ENCODE measurements at places on chromosomes 11 and 22.

DNA sequence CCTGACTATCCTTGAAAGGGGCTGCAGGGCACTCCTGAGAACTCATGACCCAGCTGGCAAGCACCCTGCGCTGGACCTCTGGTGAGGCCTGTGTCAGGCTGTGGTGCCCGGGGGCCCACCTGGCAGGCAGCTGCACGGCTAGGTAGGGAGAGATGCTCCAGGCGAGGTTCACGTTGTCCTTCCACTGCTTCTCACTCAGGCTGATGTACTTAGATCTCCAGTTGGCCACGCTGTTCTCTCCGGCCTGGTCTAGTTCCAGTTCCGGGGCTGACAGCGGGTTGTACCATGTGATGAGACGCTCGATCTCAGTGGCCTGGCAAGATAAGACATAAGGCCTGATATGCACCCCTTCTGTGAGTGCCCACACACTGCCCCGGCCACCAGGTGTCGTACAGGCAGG, 44.7 kb upstream of the SERPIND1 start:
- no peak for DNase-seq

GRCh38 chr11:36631774-36632173, 33.7 kb upstream of the RAG2 start:
- no peak for DNase-seq

GRCh38 chr22:20904008-20904979, 12.9 kb upstream of the CRKL start:
- DNase-seq = peak; percentile 52

- DNase-seq = no peak
Measured at GRCh38 chr22:48475661-48476345, 1351.9 kb downstream of the BRD1 start.

DNA sequence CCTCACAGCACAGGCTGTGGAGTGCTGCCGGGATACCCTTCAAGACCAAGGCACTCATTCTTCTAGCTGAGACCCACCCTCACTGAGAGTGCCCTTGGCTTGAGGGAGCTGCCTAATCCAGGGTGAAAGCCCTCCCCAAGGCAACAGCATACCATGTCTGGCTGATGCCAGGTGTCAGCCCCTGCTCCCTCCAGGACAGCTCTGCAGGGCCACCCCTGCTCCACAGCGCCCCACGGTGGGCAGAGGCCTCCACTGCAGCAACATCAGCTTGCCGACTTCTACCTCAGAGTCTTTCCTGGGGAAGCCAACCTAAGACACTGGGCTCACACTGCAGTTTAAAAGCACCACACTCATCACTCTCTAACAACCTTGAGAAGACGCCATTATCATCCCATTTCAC, 29.0 kb downstream of the TTLL1 start:
- peak; percentile 28 for DNase-seq

DNA sequence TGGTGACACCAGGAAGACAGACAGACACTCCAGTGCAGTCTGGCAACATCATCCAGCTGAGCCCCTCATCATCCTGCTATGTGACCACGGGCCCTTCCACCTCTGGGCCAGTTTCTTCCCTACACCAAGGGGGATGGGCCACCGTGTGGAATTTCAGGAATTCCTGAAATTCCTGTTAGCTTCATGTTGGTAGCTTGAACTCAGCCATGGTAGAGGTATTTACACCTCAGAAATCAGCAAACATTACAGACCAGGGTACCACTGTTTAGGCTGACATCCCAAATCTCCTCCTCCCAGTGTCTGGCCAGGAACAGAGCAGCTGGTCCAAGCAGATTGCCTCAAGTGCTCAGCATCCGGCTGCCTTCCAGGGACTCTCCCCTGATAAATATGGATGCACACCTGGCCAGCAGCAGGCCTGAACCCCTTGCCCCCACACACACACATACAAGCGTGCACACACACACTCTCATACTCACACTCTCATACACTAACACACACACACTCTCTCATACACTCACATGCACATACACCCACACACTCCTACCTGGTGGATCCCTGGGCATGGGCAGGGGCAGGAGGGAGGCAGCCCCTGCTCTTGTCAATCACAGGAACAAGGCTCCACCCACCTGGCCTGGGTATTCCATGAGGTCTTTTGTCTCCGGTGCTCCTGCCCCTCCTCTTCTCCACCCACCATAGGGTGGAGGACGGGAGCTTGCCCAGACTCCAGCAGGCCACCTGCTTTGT, 85.2 kb downstream of the BUD13 start:
- no peak for DNase-seq

DNA sequence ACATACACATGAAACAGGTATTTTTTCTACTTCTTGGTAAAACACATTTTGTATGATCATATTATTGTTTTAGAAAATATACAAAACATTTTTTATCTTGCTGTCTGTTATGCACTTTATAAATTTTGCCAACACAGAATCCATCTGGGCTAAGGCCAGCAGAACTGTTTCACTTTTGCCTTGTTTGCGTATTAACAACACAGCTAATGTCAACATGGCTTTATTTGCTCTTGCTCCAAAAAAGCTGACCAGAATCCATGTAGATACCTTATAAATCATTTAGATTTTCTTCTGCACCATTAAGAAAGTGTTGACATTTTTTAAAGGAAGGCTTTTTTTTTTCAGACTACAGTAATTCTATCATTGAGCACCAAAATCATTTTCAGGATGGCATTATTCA, 58.1 kb upstream of the PGR start:
- no peak for DNase-seq

DNA sequence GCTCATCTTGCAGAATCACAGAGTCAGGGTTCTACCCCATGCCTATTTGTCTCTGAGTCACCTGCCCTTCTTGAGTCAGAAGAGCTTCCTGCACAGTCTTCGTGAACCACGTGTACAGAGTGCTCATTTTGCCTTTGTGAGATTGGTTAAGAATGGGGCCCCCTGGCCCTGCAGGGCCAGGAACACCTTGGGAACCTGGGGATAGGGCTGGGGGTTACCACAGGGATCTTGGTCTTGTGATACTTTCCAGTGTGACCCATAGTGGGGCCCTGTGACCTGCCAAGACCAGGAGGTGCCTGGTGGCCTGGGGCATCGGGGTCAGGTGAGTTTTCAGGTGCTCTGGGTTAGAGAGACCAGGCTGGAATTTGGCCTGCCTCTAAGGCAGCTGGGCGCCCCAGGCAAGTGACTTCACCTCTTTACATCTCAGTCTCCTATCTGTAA, 9.4 kb downstream of the TMPRSS13 start:
- DNase-seq = no peak

DNA sequence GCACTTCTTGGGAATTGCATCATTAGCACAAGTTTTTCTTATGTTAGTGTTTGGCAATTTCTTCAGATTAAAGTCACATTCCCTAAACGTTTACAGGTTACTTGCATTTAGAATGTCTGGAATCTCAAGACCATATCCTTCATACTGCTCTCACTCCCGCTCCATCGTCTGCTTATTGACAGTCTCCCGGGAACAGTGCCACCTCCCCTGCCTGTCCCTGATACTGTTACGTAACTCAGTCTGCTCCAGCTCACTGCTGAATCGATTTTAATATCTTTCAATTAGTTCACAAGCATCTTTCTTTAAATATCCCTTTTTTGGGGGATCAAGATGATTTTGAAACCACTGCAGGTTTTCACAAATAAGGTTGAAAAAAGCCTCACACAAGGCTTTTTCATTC, 48.2 kb downstream of the GLYATL2 start:
- DNase-seq = no peak

GRCh38 chr11:85628771-85629341, 463 bp downstream of the TMEM126B start:
- no peak for DNase-seq

DNA sequence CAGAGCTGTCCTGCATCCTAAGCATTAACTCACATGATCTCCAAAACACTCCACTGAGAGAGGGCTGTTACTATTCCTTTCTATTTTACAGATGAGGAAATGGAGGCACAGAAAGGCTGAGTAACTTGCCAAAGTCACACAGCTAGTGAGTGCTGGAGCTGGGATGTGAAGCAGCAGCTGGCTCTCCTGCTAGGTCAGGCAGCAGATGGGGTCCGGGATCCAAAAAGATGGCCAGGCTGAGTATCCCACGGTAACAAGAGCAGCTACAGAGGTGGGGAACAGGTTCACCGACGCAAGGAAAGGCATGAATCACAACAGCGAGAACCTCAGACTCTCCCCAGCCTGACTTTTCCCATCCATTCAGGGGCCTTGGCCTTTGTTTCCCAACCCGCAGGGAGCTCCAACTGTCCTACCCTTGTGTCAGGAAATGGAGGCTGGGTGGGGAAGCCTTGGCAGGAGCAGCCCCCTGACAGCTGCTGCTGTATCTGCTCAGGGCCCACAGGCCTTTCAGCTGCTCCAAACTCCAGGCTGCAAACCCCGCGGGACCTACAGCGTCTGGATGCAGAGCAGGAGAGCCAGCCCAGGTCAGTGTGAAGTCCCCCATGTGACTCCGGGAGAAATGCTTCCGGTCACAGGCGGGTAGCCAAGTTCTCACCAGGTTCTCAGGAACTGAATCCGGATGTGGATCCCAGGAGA, 29.5 kb downstream of the DKK3 start:
- DNase-seq = no peak

- DNase-seq = no peak
Measured at GRCh38 chr11:17645190-17645970, 74.0 kb upstream of the MYOD1 start.

DNA sequence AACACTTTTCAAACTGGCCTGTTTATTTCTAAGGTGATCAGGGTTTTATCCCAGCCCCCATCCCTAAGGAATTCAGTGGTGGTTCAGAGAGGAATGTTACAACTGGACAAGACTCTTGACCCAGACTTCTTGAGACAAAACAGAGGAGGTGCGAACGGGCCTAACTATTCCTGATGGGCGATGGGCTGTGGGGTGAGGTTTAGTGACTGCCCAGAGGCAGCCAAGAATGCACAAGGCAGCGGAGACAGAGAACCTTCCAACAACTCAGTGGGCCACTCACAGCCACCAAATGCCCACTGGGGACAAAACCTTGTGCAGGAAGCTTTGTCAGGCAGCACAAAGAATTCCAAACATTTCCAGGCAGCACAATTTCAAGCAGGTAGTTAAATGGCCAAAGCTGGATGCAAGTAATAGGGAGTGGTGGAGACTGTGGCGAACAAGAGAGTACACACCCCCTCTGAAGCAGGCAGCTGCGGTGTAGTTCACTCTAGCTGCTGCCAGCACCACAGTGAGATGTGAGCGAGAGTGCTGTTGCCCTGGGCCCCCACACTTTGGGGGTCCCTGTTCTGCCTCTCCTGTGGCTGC, 29.2 kb downstream of the SCUBE1 start:
- DNase-seq = no peak

Data from CD4-positive, alpha-beta T cell treated with Interleukin-1 beta for 1 hour (primary cell).